ENCODE measurements at places on chromosomes 2 and 18.

GRCh38 chr2:138042311-138042710 lies 78.0 kb downstream of the HNMT start:
- no peak for DNase-seq

GRCh38 chr18:21105936-21106335 lies 5.7 kb downstream of the ROCK1 start:
- no peak for DNase-seq

- no peak for DNase-seq
Observed at GRCh38 chr2:5520463-5520972, 171.7 kb upstream of the SOX11 start.

GRCh38 chr2:221518935-221519625 lies 53.0 kb downstream of the EPHA4 start:
- DNase-seq = no peak

GRCh38 chr2:191382801-191383200 lies 137.6 kb downstream of the MYO1B start:
- no peak for DNase-seq

GRCh38 chr2:190469771-190470170 lies 61.6 kb downstream of the MFSD6 start:
- no peak for DNase-seq

DNA sequence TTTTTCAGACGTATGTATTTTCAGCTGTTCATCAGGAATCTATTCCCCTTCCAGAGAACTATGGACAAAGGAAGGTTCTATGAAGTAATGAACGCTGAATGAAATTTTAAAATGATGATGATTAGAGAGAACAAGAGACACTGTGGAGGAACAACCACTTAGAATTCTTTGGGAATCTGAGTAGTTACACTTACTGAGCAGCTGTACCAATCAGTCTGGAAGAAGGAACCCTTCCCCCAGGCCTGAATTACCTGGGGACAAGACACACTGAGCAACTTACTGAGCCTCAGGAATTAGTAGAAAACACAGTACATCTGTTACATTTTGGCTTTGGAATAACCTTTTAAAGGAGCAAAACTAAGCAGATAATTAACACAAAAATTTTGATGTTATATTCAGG lies 1.9 kb downstream of the MSTN start:
- no peak for DNase-seq

DNA sequence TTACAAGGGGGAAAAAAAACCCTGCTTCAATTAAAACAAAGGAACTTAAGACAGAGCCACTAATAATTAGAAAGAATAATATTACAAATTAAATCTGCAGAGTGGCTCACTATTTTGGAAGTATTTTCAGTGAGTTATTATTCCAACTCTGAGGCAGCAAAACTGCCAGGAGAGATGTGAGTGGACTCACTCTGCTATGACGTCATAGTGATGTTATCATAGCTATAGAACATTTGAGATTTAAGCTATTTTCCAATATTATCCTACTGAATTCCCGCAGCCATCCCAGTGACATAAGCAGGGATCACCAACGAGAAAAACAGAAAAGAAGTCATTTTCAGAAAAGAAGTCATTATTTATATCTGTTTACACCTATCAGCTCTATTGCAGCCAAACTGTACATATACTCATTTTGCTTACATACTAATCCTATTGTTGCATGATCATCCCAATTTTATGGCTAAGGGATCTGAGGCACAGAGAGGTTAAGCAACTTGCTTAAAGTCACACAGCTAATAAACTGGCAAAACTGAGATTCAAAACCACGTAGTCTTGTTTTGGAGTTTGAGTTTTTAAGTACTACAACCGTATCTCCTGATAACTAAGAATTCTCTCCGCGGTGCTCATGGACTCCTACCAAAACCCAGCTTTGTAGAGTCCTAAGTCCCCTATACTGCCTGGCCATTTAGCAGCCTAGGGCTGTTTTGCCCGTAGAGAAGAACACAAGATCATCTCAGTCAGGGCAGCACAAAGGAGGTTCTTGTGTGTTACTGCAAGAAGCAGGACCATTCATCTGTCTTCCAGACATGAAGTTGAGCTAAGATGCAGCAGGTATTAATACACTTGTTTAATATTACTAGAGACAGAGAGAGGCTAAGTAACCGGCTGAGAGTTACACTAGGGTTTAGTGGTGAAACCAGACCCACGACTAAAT lies 299.8 kb downstream of the TCF4 start:
- DNase-seq = no peak
